Left lobe of liver (tissue), 2 donors: ENCODE measurements at places on chromosomes 13 and 19.

GRCh38 chr13:33100886-33101285, 84.7 kb downstream of the KL start:
- DNase-seq: no peak

DNA sequence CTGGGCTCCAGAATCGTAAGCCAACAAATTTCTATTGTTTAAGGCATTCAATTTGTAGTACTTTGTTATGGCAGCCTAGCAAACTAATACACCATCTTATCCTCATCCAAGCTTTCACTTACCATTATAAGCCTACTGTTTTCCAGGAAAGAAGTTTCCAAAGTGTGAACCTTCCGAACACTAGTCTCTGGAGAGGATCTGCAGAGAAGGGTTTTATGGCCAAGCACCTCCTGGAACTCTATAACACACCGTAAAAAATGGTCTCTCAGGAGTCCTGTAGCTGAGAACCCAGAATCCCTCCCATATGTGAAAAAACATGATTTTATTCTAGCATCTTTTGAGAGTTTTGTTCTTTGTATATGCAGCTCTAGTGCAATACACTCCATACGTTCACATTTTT, 142.1 kb downstream of the POSTN start:
- DNase-seq: no peak

- DNase-seq: no peak
These were observed 38.2 kb upstream of the KATNAL1 start for GRCh38 chr13:30345426-30346100.

GRCh38 chr19:39158646-39159260, 33.2 kb downstream of the PAK4 start:
- DNase-seq: no peak

DNA sequence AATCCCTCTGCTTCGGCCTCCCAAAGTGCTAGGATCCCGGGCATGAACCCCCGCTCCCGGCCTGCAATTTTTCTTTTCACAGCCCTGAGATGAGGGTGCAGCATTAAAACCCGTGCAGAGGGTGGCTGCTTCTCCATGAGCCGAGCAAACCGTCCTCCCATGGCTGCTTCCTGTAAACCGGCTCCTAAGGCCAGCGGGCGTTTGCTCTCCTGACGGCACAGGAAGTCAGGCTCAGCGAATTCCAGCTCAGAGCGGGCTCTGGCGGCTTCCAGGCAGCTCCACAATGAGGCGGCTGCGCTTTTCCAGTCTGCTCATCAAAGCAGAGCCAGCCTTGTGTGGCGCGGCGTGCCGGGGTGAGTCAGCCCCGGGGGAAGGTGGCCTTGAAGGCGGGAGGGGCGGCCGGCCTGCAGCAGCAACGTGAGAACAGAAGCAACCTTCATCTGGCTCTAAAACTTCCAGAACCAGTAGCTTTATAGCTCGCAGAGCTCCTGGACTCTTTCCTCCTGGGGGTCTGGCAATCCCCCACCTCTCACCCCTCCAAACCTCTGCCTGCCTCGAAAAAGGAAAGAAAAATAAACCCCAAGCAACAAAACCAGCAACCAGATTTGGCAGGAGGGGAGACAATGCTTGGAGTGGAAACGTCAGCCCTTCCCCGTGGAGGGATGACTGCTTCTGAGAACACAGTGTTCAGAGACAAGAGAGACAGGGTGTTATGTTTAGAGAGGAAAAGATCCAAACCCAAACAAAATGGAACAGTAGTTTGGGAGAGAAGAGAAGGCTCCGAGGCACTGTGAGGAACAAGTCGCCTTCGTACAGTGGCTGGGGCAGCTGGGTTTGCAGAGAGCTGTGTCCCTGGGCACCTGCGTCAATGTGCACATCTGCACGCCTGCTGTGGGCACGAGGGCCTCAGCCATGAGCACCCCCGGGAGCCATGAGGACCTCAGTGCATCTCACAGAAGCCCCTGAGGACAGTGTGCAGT, 67.8 kb downstream of the GADD45B start:
- DNase-seq: peak; percentile 79

DNA sequence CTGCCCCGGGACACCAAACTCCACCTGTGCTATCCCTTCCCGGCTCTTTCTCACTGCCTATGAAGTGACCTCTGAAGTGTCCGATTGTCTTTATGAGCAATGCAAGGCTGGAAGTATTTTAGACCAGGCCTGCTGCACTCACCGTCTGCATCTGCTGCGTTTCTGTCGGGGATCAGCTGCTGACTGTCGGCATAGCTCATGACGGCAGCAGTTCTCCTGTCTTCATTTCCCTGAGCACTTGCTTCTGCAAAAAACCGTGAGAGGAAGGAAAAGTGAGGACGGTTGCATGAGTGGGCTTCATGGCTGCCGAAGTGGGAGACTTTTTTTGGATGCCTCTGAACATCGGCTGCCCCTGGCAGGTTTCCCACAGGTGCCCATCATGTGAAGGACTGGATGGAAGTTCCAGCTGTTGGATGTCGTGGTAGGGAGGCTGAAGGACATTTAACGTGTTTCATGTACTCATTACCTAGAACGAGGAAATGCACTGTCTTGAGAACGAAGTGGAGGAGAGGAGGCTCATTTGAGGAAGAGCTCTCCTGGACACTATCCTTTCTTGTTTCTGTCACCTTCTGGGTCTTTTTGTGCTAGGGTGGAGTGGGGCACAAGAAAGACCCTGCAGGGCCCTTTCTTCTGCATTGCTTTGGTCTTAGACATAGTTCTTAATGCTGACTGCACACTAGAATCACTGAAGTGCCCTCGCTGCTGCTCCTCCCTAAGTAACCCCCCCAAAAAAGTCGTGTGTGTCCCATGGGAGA, 94.7 kb downstream of the RNASEH2B start:
- no peak for DNase-seq

- DNase-seq: no peak
These were observed 16.5 kb downstream of the IQCN start for GRCh38 chr19:18257503-18258470.

GRCh38 chr19:18940769-18941627, at the start of gene HOMER3:
Gene HOMER3, minus strand, starts transcription at chr19:18941217. Its CDS starts 2,235 bp downstream, at chr19:18938982.
- DNase-seq: peak; percentile 78

DNA sequence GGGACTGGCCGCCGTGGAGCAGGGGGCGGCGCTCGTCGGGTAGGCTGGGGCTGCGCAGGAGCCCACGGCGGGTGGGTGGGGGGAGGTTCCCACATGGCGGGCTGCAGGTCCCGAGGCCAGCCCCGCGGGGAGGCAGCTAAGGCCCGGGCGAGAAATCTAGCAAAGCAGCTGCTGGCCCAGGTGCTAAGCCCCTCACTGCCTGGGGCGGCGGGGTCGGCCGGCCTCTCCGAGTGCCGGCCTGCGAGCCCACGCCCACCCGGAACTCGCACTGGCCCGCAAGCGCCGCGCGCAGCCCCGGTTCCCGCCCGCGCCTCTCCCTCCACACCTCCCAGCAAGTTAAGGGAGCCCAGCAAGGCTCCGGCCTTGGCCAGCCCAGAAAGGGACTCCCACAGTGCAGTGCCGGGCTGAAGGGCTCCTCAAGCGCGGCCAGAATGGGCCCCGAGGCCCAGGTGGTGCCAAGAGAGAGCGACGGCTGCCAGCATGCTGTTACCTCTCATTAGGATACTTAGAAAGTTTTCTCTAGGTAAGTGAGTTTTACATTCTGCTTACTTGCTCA, 1463.5 kb upstream of the MIR17HG start:
- no peak for DNase-seq

DNA sequence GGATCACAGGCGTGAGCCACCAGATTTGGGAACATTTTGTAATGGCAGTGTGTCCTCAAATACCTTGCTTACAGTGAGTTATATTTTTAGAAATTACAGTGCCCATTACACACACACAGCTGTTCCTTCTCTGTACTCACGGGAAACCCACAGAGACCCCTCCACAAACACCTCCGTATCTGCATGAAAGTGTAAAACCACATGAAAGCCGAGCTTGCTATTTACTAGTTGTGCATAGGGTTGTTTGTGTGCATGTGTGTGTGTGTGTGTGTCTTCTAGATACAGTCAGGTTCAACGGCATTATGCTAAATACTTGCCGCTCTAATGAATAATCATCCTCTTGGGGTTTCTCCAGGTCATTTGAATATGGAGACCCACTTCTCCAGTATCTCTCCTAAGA, 22.3 kb upstream of the LILRA2 start:
- no peak for DNase-seq

- peak; percentile 71 for DNase-seq
These were observed 8.3 kb upstream of the CRX start for GRCh38 chr19:47813304-47813994.

GRCh38 chr13:91693466-91693865, 295.0 kb downstream of the GPC5 start:
- no peak for DNase-seq

DNA sequence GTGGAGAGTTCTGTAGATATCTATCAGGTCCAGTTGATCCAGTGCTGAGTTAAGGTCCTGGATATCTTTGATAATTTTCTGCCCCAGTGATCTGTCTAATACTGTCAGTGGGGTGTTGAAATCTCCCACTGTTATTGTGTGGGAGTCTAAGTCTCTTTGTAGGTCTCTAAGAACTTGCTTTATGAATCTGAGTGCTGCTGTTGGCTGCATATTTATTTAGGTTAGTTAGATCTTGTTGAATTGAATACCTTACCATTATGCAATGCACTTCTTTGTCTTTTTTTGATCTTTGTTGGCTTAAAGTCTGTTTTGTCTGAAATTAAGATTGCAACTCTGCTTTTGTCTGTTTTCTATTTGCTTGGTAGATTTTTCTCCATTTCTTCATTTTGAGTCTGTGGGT, 15.4 kb downstream of the AP1M1 start:
- DNase-seq: no peak

DNA sequence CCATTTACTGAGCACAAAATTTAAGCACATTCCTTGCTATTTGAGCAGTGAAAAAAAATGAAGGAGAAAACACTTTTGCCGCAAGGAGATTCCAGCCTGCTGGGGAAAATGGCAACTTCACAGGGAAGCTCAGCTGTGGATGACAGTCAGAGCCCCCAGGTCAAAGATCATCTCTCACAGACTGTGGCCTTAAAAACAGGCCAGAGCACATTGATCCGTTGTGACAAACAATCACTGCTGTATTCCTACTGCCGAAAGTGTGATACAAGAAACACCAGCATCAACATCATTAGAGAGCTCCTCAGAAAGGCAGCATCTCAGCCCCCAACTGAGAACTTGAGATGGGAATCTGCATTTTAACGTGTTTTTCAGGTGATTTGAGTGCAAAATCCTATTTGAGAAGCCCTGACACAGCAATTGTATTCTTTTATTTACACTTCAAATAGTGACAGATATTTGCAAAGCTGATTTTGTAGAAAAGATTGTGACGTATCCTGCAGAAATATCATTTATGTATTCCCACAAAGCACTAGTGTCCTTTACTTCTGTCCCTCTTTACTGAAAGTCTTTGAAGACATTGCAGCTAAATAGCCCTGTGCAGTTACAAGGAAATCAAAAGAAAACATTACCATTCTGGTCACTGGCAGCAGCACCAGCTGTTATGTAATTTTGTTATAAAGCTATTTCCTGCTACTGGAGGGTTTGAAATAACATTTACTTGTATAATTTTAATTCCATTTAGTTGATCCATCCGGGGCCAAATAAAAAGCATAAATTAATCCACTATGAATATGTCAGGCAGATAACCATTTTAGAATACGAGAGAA, 652.0 kb downstream of the LIG4 start:
- DNase-seq: no peak

- DNase-seq: no peak
These were observed 35.6 kb downstream of the CCDC169 start for GRCh38 chr13:36261976-36262375.

DNA sequence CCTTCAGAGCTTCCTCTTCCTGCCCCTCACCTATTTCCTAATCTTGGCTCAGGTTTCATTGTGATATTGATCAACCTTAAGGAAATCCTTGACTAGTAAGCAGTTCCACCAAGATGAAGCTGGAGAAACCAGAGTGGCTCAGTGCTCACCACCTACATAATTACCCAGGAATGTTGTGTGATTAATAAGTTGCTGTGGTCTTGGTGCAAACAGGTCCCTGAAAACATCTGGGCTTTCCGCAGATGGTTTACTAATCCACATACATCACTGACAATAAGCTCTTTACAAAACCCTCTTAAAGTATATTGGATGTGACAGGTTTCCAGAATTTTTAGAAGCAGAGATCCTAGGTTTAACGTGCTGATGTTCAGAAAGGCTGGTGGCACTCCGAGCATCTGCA, 8.6 kb upstream of the SERP2 start:
- DNase-seq: no peak

DNA sequence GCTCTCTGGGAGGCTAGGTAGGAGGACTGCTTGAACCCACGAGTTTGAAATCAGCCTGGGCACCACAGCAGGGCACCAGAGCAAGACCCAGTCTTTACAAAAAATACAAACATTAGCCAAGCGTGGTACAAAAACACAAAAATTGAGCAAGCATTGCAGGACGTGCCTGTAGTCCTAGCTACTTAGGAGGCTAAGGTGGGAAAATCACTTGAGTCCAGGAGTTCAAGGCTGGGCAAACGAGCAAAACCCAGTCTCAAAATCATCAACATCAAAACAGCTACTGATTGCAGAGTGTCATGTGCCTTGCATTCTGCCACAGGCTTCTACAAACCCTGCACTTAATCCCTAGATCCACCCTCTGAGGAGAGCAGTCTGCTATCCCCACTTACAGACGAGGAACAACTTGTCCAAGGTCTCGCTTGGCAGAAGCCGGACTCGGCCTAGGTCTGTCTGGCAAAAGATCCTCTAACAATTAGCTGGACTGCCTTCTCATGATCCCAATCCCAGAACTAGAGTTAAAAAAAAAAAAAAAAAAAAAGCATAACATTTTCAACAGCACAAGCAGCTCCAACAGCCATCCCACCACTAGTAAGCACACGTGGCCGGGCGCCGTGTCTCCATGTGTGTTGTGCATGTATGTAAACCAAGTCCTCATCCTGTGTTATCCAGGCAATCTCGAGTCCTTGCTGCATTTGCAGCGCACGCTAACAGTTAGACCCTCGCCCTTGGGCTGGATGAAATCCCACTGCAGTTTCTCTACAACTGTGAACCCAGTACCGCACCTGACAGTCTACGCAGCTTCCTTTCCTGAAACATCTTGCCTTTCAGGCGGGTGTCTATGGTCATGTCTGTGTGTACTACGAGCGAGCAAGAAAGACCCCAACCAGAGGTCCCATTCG, 2.0 kb downstream of the PPP6R1 start:
- no peak for DNase-seq

DNA sequence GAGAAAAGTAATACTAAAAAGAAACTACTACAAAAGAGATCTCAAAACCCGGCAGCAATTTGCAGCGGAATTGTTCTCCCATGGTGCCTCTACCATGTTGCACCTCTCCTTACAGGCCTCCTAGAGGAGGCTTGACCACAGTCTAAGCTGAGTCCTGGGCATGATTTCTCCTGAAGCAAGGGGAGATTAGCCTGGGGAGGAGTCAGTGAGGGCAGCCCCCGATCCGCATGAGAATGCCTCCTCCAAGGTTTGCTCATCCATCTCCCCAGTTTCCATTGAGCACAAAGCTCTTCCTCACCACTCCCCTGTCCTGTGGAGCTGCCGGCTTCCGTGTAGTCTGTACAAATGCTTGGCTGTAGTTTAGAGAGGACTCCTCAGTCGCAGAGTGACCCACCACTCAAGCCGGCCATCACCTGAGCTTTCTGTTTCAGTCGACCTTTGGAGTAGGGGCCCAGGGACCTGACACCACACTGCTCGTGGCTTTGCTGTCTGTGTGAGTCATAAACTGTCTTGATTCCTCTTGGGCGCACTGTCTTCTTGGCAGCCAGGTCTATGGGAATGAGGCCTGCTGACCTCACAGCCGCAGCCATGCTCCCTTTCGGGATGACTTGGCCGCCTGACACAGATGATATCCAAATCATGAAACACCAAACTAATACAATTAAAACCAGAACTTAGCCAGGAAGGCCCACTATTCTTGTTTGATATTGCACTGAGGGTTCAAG, 72.3 kb downstream of the C1QTNF9 start:
- no peak for DNase-seq
